ENCODE measurements at places on chromosomes 6 and 20.

DNA sequence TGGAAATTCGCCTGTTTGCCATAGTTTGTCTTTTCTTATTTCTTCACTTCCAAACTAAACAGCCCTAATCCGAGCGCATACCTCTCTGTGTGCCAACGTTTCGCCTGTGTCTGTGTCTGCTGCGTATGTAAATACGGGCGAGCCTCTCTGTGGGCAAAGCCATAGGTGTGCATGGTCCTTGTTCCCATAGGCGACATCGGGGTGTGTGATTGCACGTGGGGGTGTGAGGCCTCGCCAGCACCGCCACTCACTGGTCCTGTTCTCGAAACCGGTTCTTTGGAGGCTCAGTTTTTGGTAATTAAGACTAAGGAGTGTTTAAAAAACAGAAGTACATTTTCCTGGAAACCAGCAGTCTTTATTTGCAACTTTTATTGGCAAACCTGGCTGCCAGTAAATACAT lies 6.0 kb upstream of the FOXC1 start:
- DNase-seq: no peak

DNA sequence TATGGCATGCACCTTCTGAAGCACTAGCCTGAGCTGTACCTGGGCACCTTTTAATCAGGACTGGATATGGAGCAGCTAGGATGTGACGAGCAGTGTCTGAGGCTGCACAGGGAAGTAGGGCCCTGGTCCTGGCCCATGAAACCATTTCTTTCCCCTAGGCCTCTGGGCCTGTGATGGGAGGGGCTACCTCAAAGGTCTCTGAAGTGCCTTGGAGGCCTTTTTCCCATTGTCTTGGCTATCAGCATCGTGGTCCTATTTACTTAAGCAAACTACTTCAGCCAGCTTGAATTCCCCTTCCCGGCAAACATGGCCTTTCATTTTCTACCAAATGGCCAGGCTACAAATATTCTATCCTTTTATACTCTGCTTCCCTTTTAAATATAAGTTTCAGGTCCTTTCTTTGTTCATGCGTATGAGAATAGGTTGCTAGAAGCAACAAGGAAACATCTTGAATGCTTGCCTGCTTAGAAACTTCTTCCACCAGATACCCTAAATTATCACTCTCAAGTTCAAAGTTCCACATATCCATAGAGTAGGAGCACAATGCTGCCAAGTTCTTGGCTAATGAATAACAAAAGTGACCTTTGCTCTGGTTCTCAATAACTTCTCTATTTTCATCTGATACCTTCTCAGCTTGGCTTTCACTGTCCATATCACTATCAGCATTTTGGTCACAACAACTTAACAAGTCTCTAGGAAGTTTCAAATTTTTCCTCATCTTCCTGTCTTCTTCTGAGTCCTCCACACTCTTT lies 673.1 kb downstream of the HTR1B start:
- no peak for DNase-seq

GRCh38 chr20:39954621-39955020 lies 734.4 kb downstream of the MAFB start:
- DNase-seq: no peak

DNA sequence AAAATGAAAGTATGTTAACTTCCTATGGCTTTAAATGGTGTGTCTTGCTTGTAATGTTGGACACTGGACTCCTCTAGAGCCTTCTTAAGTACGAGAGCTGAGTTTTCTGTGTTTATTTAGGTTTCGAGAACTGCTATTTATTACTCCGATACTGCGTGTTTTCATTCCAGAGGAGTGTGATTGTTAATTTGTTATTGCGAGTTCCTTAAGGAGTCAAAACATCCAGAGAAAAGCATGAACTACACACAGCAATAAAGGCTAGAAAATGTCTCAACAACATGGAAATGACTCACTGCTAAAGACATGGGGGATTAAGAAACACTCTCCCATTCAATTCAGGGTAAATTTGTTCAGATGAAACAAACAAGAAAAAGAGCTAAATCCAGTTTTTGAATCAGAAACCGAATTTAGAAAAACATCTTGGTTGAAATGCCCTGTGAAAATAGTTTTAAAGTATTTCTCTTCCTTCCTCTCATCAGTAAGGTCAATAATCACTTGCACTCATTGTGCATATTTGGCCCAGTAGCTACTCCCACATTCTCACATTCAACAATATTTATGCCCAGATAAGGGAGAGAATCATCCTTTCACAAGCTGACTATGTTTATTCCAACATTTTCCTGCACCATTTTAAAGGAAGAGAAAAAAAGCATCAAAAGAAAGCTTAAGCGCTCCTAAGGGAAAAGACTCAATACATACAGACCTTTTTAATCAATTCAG lies 36.0 kb downstream of the ATXN1 start:
- no peak for DNase-seq

- no peak for DNase-seq
These were observed 92.6 kb downstream of the THBS2 start for GRCh38 chr6:169160855-169161560.

- no peak for DNase-seq
These were observed 28.8 kb downstream of the DEK start for GRCh38 chr6:18235524-18235923.

DNA sequence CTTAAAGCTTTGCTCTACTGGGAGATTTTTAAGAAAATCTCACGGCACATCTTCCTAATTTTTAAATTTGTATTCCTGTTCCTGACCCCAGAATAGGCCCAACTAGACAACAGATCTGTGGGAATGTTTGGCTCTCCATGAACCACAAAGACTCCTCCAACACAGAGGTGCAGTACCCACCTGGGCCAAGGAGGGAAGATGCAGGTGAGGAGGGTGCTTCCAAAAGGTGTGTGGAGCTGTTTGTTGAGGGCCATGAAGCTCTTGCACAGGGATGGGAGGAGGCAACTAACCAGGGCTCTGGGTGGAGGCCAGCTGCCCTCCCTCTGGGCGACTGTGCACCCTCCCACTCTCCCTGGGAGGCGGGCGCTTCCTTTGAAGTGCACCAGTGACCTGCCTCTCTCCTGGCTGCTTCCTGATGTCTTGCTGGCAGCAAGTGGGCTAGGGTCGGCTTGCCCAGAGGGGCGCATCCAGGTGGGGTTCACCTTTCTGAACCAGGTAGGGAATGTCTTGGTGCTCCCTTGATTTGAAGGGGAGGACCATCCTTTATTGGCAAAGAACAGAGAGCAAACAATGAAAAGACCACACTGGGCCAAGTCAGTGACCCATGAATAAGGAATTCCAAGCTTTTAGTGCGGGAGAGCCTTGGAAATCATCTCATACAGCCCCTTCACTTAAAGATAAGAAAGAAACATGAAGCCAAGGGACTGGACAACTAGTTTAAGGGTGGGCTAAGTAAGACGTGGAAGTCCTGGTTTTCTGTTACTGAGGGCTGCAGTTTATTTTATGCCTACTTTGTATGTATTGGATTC lies 76.0 kb downstream of the ANKRD6 start:
- peak; percentile 12 for DNase-seq

DNA sequence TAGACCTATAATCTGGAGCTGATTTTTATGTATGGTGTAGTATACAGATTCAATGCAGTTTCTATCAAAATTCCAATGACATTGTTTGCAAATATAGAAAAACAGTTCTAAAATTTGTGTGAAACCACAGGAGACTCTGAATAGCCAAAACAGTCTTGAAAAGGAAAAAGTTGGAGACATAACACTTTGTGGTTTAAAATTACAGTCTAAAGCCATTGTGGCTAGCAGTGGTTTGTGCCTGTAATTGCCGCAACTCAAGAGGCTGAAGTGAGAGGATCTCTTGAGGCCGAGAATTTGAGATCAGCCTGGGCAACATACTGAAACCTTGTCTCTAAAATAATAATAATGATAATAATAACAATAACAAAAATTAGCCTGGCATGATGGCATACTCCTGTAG lies 213.7 kb downstream of the CDKAL1 start:
- DNase-seq: no peak

GRCh38 chr6:87697581-87698546 lies 4.2 kb downstream of the AKIRIN2 start:
- DNase-seq: peak; percentile 70

GRCh38 chr20:53872561-53873229 lies 197.7 kb downstream of the BCAS1 start:
- peak; percentile 78 for DNase-seq

GRCh38 chr6:12355354-12355753 lies 65.2 kb downstream of the EDN1 start:
- no peak for DNase-seq

GRCh38 chr6:11423667-11424066 lies 113.9 kb upstream of the TMEM170B start:
- DNase-seq: no peak

GRCh38 chr6:167150941-167151549 lies 6.7 kb downstream of the GPR31 start:
- no peak for DNase-seq

DNA sequence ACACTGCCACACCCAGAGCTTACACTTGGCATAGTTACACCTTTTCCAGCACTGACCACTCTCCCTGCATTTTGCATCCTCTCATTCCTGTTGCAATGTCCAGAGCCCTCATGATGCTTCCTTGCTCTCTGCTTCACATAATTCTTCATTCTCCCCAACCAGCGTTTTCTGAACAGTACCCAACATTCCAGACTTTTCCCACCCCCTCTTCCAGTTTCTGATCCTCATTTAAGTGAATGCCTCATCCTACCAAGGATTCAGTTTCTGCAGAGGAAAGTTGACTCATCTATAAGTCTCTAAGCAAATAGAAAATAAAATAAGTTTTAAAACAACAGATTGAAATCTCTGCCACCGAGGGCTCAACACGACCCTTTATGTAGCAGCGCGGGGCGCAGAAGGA lies 321.3 kb upstream of the TCF21 start:
- no peak for DNase-seq

DNA sequence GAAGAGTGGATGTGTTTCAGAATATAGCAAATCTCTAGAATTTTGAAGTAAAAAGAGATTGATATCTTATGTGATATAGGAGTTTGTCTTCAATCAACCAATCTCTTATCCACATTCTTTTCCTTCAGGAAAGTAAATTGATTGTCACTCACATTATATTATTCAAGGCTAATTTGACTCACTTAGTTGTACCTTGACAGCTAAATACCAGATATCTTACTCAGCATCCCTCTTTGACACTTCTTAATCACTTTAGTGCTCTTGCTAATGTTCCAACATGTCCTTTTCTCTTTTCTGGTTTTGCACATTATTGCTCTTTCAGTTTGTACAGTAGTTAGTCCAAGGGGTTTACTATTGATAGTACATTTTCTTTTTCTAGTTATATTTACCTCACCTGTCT lies 286.9 kb upstream of the PTCHD4 start:
- no peak for DNase-seq

GRCh38 chr6:330948-331347 lies 38.7 kb downstream of the DUSP22 start:
- DNase-seq: no peak
